MV-4-11 (cell line): ENCODE measurements at places on chromosomes 3 and 15.

DNA sequence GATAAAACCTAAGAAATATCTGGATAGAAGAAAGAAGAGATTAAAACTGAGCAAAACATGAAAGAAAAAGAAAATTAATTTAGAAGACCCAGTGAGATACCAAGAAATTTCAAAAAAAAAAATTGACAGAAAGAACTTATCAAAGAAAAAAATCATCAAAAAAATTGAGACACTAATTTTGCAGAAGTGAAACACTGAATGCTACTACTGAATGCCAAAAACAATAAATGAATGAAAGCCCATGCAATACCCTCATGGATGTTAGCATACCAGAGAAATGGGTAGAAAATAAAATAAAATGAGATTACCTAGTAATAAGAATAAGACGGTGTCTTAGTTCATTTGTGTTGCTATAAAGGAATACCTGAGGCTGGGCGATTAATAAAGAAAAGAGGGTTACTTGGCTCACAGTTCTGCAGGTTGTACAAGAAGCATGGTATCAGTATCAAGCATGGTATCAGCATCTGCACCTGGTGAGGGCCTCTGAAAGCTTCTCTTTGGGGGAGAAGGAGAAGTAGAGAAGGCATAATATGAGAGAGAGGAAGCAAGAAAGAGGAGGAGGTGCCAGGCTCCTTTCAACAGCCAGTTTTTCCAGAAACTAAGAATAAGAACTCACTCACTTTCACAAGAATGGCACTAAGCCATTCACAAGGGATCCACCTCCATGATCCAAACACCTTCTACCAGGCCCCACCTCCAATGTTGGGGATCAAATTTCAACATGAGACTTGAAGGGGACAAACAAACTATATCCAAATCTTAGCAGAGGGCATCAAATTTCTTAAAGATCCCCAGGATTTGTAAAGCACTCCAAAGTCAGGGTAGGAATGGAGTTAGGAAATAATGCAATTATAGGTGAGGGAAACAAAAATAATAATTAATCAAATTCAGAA lies 73.2 kb downstream of the BTLA start:
- peak; percentile 25 for DNase-seq

DNA sequence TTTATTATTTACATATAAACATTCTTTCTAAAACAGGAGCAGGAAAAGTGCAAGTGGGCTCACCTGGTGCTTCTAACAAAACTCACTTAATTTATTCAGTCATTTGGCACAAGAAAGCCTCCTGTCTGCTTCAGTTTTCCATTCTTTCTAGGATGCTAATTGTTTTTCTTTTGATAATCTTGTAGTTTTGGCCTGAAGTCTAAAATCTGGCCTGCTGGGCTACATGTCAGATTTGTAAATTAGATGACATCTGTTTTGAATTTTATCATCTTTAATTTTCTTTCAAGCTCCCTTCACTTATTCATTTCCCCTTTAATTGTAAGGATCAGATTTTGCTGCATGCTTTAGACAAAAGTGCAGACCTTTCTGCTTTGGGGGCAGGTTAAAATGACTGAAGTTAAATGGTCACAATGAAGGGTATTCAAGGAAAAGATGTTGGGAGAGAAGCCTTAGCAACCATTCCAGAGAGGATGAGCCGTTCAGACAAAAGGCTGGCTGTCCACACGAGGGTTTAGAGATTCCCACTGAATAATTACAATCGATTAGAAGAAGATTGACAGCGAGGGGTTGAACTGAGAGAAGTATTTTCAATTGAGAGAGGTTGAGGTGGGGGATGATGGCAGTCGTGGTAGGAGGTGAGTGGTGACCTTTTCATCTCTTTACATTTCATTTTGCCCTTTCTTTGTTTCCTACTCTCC lies 59.9 kb upstream of the PTX3 start:
- no peak for DNase-seq

DNA sequence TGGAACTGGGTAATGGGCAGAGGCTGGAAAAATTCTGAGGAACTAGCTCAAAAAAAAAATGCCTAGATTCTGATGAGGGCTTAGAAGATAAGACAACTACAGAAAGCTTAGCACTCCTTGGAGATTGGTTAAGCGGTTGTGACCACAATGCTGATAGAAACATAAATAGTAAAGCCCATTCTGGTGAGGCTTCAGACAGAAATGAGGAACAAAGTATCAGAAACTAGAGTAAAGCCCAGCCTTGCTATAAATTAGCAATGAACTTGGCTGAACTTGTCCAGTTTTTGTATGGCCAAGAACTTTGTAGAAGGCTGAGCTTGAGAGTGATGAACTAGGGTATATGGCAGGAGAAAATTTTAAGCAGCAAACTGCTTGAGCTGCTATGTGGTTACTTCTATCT lies 25.4 kb downstream of the GOLGB1 start:
- peak; percentile 99 for DNase-seq

GRCh38 chr15:40142428-40142827 lies 18.4 kb upstream of the BUB1B start:
- no peak for DNase-seq

- DNase-seq, result peak; percentile 43
Observed at GRCh38 chr3:66449411-66449974, 51.3 kb downstream of the LRIG1 start.

DNA sequence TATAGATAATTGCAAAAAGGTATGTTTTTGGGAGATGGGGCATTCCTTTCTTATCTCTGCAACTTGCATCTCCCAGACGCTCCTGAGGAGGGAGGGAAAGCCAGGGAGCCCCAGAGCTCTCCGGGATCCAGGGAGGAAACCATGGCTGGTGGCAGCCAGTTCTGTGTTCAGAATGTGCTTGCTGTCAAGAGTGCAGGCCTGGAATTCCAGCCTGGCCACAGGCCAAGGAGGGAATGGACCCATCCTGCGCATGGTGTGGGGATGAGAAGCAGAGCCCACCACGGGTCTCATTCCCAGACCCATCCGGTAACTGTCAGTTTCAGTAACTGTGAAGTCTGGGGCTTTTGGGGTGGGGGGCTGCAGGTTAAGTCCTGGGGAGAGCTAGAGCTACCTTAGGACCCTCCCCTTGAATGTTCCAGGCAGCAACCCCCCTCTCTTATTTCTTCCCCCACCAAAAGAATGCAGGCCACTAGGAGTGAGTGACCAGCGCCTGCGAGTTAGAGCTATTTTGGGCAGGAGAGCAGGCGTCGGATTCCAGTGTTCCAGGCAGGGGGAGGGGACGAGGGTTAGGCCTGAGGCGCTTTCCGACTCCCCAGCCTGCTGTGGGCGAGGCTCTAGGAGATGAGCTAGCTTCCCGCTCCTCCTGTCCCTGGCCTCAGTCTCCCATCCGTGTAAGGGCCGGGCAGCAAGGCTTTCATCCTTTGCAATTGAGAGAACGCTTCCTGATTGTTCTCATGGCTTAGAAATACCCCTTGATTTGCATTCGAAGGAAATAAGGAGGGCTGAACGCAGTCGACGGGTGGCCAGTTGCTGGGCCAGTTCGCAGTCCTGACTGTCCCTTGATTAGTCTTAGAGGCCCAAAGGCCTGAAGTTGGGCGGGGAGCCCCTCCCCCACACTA lies 781 bp upstream of the DAG1 start:
- no peak for DNase-seq

- DNase-seq, result no peak
Observed at GRCh38 chr3:4994823-4995499, 15.7 kb downstream of the BHLHE40 start.
